ENCODE measurements at places on chromosomes 11 and 22.

GRCh38 chr11:103125462-103125861 lies 16.2 kb downstream of the DYNC2H1 start:
- no peak for DNase-seq

GRCh38 chr11:47143322-47143721 lies 33.4 kb downstream of the ARFGAP2 start:
- no peak for DNase-seq

DNA sequence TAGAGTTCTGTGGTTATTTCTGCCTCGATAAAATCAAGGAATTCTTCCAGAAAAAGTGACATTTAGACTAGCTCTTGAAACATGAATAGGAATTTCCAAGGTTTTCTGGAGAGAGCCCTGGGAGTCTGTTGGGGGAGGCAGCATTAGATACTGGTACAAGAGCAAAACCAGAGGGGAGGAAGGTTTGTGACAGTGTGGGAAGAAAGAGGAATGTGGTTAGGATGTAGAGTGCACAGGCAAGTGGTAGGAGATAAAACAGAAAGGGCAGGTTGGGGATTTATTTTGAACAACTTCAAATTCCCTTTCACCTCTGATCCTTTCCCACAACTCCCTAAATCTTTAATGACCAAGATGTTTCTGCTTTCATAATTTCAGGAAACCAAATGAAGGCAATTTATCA lies 588.4 kb downstream of the METTL15 start:
- DNase-seq = no peak

DNA sequence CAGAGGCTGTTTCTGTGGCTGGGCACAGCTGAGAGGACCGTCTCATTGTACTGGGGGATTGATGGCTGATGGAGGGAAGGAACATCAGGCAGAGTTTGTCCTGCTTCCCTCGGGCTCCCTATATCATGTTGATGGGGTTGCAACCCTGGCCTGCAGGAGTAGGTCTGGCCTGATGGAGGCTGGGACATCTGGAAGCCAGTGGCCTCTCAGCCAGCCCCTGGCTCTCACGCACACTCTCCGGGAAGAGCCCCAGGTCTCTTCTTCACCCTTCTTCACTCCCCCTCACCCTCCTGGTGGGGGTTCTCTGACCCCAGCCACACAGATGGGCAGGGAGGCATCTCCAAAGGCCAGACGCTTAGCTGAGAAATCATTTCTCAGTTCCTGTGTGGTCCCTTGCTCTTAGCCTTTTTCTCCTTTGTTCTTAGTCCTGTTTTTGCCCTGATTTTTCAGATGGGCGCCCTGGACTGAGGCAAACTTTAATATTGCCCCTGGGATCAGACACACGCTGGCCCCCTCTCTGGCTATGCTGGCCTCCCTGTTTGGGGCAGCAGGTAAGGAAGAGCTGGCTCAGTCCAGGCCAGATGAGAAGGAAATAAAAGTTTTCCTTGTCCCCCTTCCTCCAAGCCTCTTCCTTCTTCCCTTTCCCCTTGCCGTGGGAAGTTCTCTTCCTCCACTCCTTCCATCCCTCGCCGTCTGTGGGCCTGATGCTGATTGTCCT lies 13.9 kb upstream of the ANO1 start:
- DNase-seq = no peak

DNA sequence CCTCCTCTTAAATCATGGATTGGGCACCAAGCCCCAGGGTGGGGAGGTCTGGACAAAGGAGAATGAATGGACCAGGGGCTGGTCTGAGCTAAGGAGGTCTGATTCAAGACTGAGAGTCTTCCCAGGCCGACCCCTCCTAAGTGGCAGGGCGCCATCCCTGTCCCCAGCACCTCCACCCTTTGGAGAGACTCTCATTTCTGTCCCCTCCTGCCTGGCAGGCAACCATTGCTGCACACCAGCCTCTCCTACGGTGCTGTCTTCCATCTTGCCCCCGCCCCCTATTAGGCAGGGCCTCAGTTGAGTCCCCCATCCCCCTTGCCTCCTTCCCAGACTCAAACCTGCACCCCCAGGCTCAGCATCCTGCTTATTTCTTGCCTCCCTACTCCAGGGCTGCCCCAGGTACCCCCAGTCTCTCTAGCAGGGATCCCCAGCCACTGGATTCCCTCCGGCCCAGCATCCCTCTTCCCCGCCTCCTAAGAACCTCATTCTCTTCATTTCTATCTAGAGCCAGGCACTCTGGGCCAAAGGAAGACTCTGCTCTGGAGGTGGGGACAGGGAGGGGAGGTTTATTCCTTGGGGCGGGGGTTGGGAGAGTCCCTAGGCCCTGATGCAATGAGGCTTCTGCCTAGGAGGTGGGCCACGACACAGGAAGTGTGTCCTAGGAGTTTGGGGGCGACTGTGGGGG lies 1.7 kb upstream of the RCOR2 start:
- no peak for DNase-seq

- no peak for DNase-seq
These were observed 237.6 kb downstream of the ETS1 start for GRCh38 chr11:128349650-128350299.

DNA sequence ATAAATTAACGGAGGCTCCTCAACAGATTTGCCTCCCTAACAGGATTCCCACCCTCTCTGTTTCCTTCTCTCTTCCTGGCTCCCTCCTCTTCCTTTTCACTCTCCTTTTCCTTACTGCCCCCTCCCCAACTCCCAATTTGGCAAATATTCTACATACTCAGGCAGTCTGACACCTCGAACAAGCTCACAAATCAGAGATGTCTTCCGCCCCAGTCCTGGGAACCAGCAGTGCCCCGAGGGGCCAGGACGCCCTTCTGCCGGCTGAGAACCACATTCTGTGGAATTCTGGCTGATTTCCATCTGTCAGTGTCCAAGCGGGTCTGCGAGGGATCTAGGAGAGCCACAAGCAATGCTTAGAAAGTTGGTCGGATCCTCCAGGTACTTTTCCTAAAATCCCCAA lies 94.0 kb downstream of the NTM start:
- no peak for DNase-seq

- no peak for DNase-seq
These were observed 1448.3 kb downstream of the BRD1 start for GRCh38 chr22:48379371-48379770.

DNA sequence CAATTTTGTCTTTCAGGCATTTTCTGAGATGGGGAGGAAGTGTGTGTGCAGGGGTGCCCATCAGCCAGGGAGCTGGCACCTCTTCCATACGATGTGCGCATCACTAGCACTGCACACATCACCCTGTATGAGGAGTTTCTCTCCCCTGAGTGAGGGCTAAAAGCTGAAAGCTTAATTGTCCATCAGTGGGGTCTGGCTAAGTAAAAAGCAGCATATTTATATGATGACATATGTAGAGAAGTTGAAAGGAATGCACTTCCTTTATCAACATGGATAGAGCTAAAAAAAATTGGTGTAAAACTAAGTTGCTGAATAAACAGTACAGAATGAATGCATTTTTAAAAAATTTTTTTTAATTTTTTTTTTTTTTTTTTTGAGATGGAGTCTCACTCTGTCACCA lies 4.0 kb downstream of the VSTM5 start:
- no peak for DNase-seq

DNA sequence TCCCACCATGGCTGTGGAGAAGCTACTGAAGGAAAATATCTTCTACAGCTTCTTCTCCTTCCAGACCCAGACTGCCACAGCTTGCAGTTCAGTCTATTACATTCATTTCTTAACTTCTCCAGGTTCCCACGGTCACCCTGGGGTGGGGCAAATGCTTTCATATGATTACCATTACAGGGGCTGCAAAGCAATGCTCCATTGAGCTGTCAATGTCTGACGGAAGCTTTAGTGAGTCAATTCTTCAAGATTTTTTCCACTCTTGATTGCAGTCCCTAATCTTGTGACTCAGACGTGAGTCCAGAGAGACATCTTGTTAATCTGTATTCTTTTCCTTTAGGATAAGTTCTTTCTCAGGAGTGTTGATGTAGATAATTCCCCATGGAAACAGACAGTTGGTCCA lies 233.4 kb upstream of the DDI1 start:
- no peak for DNase-seq

- DNase-seq = no peak
These were observed 217.3 kb upstream of the GRIA4 start for GRCh38 chr11:105392556-105392955.

DNA sequence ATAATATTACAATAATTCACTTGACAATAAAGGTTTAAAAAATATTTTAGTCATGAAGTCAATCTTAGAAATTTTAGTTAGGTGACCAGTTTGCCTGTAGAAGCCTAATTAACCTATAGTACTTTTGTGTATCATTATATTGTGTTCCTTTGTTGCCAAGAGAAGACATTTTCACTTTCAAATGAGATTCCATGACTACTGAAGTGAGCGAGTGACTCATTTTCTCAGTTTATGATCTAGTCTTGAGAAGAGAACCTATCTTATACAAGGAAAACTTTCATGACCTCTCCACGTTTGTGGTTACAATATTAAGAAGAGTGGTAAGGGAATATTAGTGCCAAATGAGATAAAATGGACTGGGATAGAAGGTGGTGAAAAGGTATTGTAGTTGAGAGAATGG lies 423.9 kb upstream of the CHORDC1 start:
- DNase-seq = no peak

- no peak for DNase-seq
These were observed 23.7 kb downstream of the JAML start for GRCh38 chr11:118200901-118201680.

DNA sequence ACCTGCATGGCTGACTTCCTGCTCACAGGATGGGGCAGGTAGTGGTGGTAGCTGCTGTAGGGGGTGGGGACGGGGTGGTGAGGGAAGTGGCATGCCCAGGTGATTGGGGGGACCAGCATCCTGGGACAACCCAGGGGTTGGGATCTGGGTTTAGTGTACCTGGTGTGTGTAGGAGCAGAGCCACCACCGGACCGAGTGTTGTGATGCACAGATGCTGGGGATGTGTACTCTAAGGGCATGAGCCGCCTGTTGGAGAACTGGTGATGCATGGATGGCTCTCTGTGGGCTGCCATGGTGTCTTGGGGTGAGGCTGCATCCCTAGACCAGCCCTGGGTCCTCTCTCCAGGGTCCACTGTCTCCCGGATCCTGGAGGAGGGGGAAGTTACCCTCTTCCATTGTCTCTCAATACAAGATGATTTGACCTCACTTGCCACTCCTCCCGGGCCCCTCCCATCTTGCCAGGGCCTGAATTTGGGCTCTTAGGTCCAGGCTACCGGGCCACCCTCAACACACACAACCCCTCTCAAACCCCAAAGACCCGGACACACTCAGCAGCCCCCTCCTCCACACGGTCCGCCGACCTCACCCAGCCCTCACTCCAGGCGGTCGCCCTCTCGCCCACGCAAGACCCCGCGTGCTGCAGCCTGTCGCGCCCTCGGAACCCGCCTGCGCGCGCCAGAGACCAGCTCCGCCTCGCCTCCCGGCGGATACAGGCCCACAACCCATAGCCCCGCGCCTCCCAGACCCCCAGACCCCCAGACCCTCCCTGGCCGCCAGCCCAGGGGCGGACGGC lies 619 bp downstream of the LRRC75B start:
- no peak for DNase-seq

- no peak for DNase-seq
These were observed 392.2 kb downstream of the ETS1 start for GRCh38 chr11:128195057-128195751.

GRCh38 chr11:131656839-131657211 lies 286.4 kb downstream of the NTM start:
- no peak for DNase-seq

DNA sequence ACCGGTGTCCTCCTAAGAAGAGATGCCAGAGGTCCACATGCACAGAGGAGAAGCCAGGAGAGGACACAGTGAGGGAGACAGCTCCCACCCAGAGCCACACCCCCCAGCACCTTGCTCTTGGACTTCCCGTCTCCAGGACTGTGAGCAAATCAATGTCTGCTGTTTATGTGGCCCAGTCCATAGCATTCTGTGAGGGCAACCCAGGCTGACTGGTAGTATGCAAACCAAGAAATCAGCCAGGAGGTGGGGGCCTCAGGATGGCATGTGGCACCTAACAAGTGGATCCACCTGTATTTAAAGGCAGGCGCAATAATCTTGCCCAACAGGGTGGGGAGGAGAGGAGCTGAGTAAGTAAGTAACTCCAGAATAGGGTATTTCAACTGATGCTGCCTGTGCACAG lies 136.4 kb downstream of the BRD1 start:
- no peak for DNase-seq

DNA sequence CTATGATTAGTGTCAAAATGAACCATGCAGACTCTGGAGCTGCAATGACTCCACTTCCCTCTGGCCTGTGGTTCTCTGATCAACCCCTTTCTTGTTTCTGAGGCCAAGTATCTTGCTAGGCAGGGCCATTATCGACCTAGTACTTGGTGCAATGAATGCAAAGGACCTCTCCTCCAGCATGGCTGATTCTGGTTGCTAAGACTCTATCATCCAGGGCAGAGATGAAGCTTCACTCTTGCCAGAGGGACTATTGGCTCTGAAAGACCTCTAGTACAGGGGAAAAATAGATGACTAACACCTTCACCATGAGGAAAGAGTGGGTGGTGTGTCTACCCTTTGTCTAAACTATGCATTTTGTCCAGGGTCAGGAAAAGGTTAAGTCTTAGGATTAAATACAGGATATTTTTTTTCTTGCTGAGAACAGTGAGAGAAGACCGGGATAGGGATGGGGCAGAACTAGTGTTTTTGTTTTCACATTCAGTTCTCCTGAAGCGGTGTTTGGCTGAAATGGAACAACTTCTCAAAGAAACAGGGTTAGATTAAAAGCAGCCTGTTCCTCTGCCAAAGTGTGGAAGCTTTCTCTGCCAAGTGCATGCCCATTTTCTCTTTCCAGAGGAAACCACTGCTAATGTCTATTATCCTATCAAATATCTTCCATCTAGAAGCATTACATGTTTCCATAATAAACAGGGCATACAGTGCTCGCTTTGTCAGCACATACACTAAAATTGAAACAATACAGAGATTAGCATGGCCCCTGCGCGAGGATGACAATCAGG lies 5.0 kb upstream of the MTFP1 start:
- no peak for DNase-seq

GRCh38 chr11:79150320-79150719 lies 290.5 kb downstream of the TENM4 start:
- DNase-seq = no peak

- DNase-seq = no peak
These were observed 52.6 kb downstream of the IGSF9B start for GRCh38 chr11:133903875-133904817.

DNA sequence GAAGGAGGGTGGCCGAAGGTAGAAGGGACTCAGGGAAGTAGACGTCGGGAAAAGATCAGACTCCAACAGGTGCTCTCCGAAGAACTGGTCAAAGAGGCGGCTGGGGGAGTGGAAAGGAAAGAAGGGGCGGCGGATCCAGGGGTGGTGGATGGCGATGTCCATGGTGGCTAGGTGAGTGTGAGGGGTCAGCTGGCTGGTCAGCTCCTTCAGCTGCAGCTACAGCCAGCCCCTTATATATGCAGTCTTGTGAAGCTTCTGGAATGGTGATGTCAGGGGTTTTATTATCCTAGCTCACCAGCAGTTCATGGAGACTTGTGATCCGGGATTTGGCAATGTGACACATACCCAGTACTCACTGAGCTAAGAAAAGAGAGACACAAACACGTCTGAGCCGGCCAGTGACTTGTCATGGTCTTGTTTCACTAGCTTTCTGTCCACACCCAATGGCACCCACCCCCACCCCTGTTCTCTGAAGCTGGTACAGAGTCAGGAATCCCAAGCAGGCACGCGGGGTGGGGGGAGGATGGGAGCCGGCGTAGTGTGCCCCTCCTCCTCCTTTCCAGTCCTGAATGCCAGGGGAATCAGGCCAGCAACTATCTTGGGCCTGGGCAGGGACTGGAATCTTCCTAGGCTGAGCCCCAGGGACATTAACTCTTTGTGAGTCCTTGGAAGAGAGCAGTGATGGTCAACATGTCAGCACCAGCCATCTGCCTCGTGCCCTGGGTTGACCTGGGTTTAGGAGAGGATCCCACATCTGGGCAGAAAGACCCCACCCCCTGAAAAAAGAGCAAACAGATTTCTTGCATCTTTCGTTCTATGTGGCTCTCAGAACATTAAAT lies at the start of gene CRYAB:
CRYAB (minus strand) TSS at position 208 of the 839 bp plus-strand sequence; CDS start at position 162, 46 bp downstream.
- DNase-seq = no peak
